ENCODE measurements at places on chromosomes 7 and 10.

DNA sequence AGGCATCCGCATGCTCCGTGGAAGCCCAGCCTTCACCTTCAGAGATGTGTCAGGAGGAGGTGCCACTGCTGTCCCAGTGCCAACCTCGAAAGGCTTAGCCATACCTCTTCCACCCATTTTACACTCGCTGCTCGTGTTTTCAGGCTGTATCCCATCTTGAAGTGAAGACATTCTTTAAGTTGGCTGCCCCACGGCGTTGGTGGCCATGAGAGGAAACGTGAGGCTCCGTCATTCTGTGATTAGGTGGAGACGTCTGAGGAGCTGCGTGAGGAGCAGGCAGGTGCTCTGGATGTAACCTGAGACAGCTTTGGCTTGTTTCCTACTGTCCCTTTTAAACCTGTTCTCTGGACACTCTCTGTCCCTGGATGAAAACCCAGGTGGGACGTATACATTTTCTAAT lies 159.9 kb upstream of the RNF32 start:
- no peak for DNase-seq

GRCh38 chr7:120733143-120733542 lies 124.8 kb downstream of the TSPAN12 start:
- no peak for DNase-seq

DNA sequence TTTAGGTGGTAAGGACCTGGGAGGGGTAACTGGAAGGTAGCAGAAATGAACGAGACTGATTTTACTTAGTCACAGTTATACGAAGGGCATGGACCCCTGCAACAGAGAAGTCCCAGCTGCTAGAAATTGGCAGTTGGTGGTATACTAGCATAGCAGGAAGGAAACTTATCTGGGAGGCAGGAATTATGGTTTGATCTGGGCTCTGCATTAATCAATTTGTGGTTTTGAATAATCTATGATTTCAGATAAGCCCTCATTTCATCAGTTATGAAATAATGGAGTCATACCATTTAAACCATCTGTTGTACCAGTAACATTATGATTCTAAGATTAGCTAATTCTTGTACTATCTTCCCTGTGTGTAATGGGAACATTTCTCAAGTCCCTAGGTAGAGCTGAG lies 54.0 kb upstream of the TMEM229A start:
- no peak for DNase-seq

DNA sequence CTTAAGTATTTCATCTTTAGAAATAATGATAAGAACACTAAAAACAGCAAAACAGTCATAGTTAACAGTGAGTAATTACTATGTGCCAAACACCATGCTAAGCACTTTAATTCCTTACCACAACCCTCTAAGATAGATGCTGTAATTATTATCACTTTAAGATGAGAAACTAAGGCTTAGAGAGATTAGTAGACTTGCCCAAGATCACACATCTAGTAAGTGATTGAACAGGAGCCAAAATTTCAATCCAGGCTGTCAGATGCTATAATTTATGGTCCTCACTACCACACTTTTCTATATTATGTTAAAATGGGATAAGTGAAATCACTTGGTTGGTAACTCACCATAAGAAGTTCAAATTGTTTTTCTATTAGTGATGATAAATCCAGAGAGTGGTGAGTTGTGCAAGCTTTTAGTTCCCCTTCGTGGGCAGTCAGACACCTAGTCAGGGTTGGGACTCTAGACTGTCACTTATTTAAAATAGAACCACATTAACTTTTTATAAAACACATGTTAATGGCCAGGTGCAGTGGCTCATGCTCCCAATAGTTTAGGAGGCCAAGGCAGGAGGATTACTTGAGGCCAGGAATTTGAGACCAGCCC lies 85.9 kb upstream of the GATA3 start:
- DNase-seq = no peak

GRCh38 chr10:42801135-42801534 lies 18.5 kb downstream of the BMS1 start:
- no peak for DNase-seq

Measured in stimulated activated CD8-positive, alpha-beta memory T cell treated with anti-CD3 and anti-CD28 coated beads, Interleukin-2, amount 100 ng/mL, for 1 hour (primary cell).